Lung (tissue), 17 donors: ENCODE measurements at places on chromosomes 1 and 21. TPM values are rescaled to one million over a fixed set of nuclear protein-coding genes. Genes with fewer than 3 reads are reported as not detected.

The VHLL gene
- total RNA-seq: not detected

The BATF3 gene
- total RNA-seq: 12.0 TPM

DNA sequence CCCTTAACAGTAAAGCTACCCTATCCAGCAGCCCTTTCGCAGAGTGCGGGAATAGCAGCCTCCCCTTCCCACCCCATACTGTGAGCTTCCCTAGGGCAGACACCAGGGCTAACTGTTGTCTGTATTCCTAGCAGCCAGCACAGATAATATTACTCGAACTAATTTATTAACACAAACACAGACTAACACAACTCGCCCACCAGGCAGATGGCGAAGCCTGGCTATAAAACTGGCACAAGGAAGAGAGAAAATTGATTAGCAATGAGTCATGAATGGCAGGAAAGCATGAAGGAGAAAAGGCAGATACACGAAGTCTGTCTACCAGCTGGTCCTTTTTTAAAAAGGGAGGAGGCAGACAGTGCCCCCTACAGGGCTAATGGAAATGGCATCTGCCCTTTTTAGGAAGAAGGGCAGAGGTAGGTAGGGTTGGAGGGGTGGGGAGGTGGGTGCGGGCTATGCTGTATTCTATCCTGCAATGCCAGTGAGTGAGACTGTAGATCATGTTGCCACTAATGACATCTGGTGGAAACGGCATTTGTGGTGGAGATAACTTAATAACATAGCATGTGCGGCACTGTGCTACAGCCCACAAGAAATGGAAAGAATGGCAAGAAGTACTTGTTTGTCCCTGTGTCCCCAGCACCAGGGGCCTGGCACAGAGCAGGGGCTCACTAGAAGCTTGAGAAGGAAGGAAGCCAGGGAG lies 30.6 kb upstream of the CTPS1 start:
- DNase-seq: peak; percentile 33

DNA sequence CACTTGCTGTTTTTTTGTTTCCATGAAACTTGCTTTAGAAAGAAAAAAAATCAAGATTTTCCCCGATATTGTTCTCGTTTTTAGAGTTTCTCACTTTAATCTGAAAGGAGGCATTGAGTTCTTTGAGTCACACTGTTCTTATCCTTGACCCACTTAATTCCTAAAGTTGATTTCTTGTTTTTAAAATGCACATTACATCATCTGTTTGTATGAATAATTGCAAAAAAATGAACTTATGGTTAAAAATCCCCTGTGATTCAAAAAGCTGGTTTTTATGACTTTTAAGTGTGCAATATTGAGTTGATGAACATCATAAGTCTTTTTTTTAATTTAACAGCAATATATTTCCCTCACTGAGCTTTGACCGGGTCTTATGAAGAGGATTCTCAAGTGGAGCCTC lies 131.6 kb downstream of the SNX7 start:
- DNase-seq: no peak

DNA sequence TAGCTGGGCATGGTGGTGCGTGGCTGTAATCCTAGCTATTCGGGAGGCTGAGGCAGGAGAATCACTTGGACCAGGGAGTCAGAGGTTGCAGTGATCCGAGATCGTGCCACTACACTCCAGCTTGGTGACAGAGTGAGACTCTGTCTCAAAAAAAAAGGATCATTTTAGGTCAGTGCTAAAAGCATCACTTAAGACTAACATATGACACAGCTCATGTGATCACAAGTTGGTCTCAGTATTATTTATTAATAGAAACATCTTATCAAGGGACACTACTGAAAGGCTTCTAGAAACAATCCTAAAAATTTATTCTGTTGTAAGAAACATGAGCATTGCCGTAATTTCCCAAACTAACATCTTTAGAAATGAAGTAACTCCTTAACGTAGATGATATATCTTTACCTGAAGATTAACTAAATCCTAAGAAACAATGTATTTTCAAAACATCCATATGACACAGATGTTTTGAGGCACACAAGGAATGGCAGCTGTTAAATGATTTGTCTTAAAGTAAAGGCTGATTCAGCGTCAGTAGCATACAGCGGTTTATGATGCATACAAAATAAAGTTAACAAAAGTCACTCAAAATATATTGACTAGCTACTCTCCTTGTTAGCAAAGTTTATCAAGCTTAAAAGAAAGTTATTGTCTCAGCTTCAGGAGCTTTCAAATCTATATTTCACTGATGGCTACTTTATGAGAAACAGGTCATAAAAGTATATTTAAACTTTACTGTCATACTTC lies 2.6 kb downstream of the NIBAN1 start:
- no peak for DNase-seq

DNA sequence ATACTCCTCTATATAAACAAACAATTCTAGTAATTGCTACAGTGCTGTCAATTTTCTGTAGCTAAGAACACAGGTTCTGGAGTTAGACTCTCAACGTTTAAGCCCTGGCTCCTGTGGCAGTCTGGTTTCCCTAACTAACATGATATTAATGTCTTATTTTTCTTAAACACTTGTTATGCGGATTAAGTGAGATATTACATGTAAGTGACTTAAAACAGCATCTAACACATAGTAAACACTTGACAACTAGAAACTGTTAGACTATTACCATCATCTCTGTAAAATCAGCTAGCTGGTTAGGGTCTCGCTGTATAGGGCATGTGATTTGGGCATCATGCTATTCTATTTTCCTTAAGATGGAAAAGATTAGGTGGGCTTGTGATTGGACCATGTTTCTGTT lies 2.3 kb downstream of the VANGL1 start:
- DNase-seq: no peak

DNA sequence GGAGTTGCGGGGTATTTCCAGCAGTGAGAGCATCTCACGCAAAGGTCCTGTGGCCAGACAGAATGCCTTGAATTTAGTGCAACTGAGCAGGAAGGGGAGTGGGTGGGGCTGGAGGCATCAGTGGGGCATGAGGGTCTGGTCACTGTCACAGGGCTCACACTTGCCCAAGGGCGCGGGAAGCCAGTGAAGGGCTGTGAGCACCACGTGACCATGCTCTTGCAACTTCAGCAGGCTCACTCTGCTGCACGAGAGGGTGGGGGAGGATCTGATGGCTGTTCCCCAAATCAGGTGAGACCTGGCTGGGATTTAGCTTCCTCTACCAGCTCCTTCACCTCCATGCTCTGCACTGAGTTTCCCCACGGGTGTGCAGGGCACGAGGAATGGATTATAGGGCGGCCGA lies 64.2 kb downstream of the PGBD5 start:
- DNase-seq: no peak

- DNase-seq: peak; percentile 96
Measured at GRCh38 chr1:44808063-44808937, at the start of gene BTBD19. BTBD19 (plus strand) TSS chr1:44808523; CDS start chr1:44808821, 298 bp downstream.

DNA sequence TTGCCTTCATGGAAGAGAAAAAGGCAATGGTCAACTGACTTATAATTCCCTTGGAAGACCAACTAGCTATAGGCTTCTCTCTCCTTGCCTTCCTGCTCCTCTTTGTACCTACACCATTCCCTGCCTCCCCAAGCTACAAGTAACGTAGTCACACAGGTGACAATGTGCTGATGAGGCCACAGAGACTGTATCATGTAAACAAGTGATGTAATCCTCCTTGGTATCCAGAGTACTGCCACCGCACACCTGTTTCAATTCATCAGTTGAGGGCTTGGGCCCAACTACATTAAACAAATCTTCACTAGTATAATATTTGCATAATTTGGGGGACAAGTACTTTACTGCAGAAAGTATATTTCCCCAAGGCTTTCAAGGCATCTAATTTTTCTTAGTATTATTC lies 76.4 kb upstream of the SCYL3 start:
- DNase-seq: no peak
